ENCODE measurements at places on chromosomes 11 and 22. TPM values are rescaled to one million over a fixed set of nuclear protein-coding genes. Genes with fewer than 3 reads are reported as not detected.

Gene TRIM3
- 15.0 TPM for polyA plus RNA-seq

Gene CXCR5
- 0.22 TPM for polyA plus RNA-seq

Gene KRTAP5-10
- polyA plus RNA-seq: 0.28 TPM

Gene SHISAL1
- polyA plus RNA-seq: 3.1 TPM

Gene PTPRCAP
- polyA plus RNA-seq: 5.6 TPM

DNA sequence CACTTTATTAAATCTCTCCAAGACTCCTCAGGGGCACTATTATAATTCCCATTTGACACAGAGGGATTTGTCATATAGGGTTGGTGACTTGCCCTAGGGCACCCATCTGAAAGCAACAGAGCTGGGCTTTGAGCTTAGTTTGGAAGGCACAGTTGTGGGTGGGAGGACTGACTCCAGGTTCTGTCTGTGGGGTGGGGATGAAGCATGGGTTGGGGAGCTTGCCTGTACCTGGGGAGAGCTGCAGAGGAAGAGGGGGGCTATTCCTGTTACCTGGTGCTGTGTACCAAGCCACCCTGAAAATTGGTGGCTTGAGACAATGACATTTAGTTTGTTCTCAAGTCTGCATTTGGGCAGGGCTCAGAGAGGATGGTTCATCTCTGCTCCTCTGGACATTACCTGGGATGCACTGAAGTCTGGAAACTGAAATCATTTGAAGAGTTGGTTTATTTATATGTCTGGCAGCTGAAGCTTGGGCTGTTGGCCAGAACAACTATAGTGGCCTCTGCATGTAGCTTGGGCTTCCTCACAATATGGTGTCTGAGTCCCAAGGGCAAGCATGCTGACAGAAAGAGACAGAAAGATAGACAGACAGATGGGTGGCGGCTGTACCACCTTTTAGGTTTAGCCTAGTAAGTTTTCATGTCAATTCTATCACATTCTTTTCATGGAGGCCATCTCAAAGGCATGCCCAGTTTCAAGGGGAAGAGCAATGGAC, 44.9 kb downstream of the LRRC32 start:
- no peak for DNase-seq

DNA sequence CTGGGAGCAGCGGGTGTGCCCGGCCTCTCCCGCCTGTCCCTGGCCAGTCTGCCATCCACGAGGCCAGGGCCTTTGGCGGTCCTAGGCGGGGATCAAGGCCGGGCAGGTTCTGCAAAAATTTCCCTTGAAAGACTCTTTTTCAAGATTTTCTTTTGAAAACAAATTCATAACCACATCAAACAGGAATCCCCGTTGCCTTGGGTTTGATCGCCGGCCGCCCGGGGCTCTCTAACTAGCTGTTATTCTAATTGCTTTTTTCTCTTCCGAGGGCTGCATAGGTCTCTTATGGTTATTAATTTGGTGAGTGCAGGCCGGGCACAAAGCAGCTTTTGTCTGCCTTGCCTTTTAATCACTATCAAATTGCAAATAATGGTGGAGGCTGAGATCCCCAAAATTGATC, 42.0 kb downstream of the CDKN1C start:
- no peak for DNase-seq

DNA sequence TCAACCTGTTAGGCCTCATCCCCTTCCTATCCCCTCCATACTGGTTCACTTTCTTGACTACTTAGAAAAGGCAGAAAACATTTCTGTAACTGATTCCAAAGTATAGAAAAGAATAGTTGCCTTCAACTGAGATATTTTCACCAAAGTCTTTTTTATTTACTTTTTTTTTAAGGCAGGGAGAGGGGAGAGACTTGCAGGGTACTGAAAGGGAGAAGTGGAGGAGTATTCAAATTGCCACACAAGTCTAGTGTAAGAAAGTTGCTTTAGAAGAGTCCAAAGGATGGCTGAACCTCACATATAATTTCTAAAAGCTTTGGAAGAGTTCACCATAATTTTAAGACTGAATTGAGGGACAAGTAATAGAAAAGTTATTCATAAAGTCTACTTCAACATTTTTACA, 6.3 kb downstream of the PHF21A start:
- DNase-seq: no peak

DNA sequence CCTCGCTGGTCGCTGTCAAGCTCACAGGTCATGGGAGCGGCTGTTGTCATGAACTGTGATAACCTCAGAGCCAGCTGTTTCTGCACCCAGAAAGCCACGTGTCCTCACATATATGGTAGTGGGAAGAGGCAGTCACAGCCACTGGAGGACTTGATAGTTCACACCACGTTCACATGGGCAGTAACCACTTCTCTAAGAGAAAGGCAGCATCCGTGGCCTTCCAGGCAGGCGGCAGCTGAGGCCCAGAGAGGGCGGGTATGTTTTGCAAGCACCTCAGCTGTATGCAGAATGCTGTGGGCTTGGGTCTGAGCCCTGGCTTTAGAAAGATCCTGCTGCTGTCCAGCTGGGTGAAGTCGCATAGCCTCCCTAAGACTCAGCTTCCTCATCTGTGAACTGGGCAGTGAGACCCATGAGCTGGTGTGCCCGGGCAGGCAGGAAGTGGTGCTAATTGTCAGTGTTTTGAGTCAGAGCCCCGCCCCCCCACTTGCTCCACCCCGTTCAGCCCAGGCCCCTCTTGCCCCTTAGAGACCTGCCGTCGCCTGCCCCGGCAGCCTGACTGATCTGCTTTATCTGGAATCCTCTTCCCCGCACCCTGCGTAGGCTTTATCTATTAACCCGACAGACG, 13.3 kb downstream of the TTC38 start:
- no peak for DNase-seq

DNA sequence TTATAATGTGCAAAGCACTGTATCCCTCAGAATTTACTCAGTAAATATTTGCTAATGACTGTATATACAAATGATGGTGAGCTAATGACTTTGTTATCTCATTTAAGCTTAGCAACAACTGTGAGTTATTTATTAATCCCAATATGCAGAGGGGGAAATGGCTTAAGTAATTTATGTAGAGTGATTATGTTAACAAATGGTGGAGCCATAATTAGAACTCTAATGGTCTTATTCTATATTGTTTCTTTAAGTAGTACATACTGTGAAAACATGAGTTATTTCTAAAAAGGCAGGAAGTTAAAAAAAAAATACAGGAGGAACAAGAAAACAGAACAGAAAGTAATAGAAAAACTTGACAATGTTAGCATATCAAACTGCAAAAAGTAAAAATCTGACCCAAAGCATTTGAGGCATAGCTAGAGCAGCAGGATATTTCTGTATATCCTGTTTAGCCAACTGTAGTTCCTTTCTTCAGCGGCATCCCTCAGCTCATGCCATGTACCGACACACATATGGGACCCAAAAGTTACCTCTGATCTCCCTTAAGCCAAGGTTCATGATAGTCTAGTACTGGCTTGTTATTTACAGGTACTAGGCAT, 94.2 kb downstream of the FCHSD2 start:
- no peak for DNase-seq

DNA sequence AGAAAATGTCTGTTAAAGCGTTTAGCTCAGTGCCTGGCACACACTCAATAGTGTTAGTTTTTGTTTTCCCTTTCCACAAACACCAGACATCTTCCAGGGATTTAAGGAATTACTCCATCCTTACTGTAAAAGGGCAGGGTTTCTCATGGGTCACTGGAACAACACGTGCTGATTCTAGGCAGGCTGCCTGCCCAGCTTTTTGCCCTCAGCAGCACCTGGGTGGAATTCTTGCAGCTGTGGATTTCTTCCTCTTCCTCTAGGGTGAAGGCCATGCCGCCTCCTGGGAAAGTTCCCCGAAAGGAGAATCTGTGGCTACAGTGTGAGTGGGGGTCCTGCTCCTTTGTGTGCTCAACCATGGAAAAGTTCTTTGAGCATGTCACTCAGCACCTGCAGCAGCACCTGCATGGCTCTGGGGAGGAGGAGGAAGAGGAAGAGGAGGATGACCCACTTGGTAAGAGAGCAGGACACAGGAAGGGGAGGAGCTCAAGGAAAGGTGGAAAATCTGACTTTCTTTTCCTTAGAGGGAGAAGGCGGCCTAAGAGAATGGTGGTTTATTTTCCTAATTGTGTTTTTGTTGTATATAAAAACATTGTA, 5.4 kb downstream of the HINFP start:
- DNase-seq: no peak

GRCh38 chr11:120249279-120250262, 9.6 kb downstream of the POU2F3 start:
- DNase-seq: no peak

- DNase-seq: no peak
Measured at GRCh38 chr11:3735827-3736226, 61.5 kb downstream of the NUP98 start.

- DNase-seq: no peak
Measured at GRCh38 chr22:44956840-44957767, 52.7 kb downstream of the PHF21B start.

DNA sequence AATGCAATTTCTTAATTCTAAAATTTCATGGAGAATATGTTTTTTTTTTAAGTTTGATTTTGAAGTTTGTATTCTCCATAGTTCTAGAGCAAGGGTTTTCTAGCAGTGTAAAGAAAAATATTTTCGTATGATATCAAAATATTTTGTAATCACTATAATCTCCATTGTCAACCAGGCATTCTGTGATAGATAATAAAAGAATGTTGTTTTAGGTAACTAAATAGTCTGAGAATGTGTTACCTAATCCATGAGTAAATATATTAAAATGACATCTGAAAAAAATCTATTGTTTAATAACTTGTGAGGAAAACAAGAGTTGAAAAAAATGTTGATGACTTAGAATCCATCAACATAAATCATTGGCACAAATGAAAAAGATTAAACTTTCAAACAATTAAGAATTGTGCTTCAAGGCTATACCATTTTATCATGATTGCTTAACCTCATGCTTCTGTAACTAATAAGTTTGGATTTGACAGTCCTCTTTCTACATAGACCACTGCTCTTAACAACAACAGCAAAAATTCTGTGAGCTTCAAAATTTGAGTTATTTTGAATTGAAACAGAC, 2211.8 kb downstream of the LRRC4C start:
- DNase-seq: no peak

DNA sequence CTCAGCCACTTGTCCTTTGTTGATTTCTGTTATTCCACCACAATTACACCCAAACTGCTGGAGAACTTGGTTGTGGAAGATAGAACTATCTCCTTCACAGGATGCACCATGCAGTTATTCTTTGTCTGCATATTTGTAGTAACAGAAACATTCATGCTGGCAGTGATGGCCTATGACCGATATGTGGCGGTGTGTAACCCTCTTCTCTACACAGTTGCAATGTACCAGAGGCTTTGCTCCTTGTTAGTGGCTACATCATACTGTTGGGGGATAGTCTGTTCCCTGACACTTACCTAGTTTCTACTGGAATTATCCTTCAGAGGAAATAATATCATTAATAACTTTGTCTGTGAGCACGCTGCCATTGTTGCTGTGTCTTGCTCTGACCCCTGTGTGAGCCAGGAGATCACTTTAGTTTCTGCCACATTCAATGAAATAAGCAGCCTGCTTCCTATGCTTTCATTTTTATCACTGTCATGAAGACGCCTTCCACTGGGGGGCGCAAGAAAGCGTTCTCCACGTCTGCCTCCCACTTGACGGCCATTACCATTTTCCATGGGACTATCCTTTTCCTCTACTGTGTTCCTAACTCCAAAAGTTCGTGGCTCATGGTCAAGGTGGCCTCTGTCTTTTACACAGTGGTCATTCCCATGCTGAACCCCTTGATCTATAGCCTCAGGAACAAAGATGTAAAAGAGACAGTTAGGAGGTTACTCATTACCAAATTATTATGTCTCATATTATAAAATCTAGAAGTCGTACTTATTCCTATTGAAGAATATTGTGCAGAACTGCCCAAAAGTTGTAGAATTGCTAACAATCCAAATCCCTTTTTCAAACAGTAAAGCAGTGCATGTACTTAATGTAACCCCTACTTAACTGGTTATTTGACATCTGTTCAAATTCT, 53.2 kb downstream of the OR4C6 start:
- peak; percentile 82 for DNase-seq

All from testis (tissue), 5 donors.